ENCODE measurements at places on chromosomes 1 and 21.

DNA sequence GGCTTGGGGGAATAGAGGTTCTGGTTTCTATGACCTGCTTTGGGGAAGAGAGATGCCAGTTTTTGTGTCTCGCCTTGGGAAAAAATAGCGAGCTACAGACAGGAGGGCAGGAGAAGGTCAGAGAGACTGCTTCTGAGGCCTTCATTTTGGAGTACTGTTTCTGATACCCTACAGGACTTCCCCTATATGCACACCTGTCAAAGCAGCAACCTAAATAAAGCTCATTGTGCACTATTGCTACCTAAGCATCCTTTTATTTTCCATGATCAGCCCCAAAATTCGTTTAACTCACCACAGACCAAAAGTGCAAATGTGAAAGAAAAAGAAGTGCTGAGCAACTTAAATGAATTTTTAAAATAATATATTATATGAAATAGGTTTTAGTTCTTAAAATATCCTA, 145.6 kb upstream of the CHRM3 start:
- no peak for DNase-seq

GRCh38 chr1:91787919-91788318, 98.0 kb downstream of the TGFBR3 start:
- no peak for DNase-seq

GRCh38 chr1:93770640-93771039, 89.0 kb upstream of the BCAR3 start:
- no peak for DNase-seq

DNA sequence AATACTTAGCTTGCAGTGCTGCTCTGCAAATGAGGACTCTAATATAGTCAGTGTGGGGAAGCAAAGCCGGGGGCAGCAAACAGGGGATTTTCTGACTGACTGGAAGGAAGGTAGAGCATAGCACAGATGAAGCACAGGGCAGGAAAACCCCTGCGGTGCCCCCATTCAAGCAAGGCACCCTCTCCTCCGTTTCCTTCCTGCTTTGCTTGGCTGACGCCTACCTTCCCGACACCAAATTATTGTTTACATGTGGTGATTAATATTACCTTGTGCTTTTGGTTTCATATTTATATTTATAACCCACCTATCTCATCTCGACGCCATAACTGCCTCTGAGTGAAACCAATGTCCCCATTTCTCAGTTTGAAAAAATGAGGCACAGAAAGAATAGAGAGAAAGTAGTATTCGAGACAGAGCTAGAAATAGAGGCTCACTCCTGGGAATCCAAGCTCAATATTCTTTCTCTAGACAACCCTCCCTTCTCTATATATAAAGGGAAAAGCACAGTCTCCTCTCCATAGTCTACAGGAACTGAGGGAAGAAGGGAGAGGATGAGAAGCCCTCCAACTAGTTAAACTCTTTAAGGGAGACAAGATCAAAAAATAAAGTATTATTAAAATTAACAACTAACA, 41.3 kb downstream of the PIK3C2B start:
- DNase-seq: peak; percentile 28

GRCh38 chr21:45559216-45560105, 17.2 kb upstream of the SLC19A1 start:
- no peak for DNase-seq

GRCh38 chr1:206573319-206573718, 38.9 kb downstream of the EIF2D start:
- no peak for DNase-seq

GRCh38 chr1:23561813-23562100, 2.5 kb upstream of the ID3 start:
- DNase-seq: no peak

Data from stimulated activated CD8-positive, alpha-beta memory T cell treated with anti-CD3 and anti-CD28 coated beads, Interleukin-7, amount 100 ng/mL, for 24 hours (primary cell).